ENCODE measurements at places on chromosomes 11 and 22. TPM values are rescaled to one million over a fixed set of nuclear protein-coding genes. Genes with fewer than 3 reads are reported as not detected.

IGSF22 gene
- not detected for total RNA-seq

- H3K36me3 ChIP-seq, result no peaks in the 10 kb centered on the region
- DNase-seq, result no peak
- H3K27ac ChIP-seq, result no peak overlapping the region
- H3K27me3 ChIP-seq, result peaks cover 6% of the 10 kb centered on the region
- no peaks in the 10 kb centered on the region for H3K4me1 ChIP-seq
Observed at GRCh38 chr11:124672536-124673215, 863 bp downstream of the SIAE start.

- H3K27me3 ChIP-seq, result no peaks in the 10 kb centered on the region
- no peak overlapping the region for H3K27ac ChIP-seq
- no peak for DNase-seq
- H3K36me3 ChIP-seq, result no peaks in the 10 kb centered on the region
- H3K4me1 ChIP-seq, result no peaks in the 10 kb centered on the region
- H3K4me3 ChIP-seq, result no peak overlapping the region
Observed at GRCh38 chr11:26575946-26576345, 3.9 kb upstream of the MUC15 start.

DNA sequence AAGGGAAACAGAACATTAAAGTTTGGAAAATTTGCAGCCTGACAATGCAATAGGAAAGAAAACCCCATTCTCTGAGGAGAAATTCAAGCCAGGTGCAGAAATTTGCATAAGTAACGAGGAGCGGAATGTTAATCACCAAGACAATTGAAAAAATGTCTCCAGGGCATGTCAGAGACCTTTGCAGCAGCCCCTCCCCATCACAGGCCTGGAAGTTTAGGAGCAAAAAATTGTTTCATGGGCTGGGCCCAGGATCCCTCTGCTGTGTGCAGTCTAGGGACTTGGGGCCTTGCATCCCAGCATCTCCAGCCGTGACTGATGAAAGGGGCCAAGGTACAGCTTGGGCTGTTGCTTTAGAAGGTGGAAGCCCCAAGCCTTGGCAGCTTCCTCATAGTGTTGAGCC is 780.2 kb downstream of the LRRC4C start:
- H3K36me3 ChIP-seq, result no peaks in the 10 kb centered on the region
- H3K4me3 ChIP-seq, result no peak overlapping the region
- peaks cover 4% of the 10 kb centered on the region for H3K4me1 ChIP-seq
- H3K27ac ChIP-seq, result peak overlapping the region; percentile 77

- no peaks in the 10 kb centered on the region for H3K36me3 ChIP-seq
- DNase-seq, result no peak
- no peak overlapping the region for H3K4me3 ChIP-seq
- H3K27ac ChIP-seq, result no peak overlapping the region
- H3K27me3 ChIP-seq, result no peaks in the 10 kb centered on the region
Observed at GRCh38 chr11:16997624-16998023, 16.6 kb downstream of the PLEKHA7 start.

DNA sequence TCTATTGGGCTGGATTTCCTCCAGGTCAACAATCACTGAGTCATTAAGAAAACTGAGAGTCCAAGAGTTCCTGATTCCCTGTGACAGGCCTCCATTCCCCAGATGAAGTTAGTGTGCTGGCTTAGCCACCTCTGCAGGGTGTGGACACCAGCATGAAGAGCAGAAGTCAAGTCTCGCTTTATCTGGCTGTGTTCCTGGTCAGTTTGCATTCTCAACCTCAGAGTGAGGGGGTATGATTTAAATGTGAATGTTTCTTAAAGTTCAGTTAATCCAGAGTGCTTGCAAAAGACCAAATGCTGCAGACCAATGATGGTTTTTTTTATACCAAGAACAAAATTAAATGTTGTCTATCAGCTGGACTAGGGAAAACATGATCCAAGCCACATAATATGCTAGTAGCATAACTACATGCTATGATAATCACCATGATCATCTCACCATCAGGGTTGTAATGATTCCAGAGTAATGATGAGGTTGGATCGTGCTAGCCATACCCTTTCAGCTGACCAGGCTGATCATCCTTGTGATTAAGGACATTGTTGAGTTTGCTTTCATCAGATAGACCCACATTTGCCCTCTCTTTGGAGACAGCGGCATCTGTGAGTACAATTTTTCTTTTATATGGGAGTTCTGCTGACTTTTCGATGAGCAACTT is 145.8 kb upstream of the ARHGAP20 start:
- DNase-seq, result no peak
- H3K27ac ChIP-seq, result no peak overlapping the region
- no peaks in the 10 kb centered on the region for H3K36me3 ChIP-seq
- H3K4me3 ChIP-seq, result no peak overlapping the region
- no peaks in the 10 kb centered on the region for H3K4me1 ChIP-seq
- no peaks in the 10 kb centered on the region for H3K27me3 ChIP-seq

- H3K27me3 ChIP-seq, result no peaks in the 10 kb centered on the region
- no peak overlapping the region for H3K4me3 ChIP-seq
- no peaks in the 10 kb centered on the region for H3K4me1 ChIP-seq
- no peak for DNase-seq
- no peaks in the 10 kb centered on the region for H3K36me3 ChIP-seq
Observed at GRCh38 chr11:56307836-56308235, 7.1 kb upstream of the OR8K3 start.

DNA sequence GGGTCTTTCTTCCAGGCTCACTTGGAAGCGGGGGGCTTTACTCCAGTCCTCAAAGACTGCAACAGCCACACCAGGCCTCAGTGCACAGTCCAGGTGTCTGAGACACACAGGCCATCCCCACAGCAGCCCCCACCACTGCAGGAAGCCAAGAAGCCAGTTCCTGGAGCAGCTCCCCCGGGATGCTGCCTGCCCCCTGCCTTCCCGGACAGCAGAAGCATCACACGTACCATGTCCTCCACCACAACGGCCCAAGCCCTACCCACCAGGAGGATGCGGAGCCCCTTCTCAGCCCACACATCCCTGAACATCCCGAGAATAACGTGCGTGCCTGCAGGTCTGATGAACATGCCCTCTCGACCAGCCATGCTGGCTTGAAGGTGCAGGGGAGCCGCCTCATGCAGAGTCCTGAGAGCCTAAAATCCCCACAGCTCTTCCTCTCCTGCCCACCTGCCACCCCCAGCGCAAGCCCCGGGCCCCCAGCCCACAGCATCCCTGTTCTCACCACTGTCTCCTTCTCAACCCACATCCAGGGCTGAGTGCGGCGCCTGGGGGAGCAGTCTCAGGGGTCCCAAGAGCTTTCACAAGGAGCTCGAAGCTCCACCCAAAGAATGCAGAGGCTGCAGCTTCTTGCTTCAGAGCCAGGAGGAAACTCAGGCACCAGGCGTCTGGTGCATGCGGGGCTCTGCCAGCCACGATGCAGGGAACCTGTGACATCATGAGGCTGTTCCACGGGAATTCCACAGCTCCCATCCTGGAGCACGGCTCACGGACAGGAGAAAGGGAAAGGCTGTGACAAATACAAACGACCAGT is 209.6 kb downstream of the BRD1 start:
- H3K27me3 ChIP-seq, result no peaks in the 10 kb centered on the region
- no peaks in the 10 kb centered on the region for H3K4me1 ChIP-seq
- no peak overlapping the region for H3K4me3 ChIP-seq

DNA sequence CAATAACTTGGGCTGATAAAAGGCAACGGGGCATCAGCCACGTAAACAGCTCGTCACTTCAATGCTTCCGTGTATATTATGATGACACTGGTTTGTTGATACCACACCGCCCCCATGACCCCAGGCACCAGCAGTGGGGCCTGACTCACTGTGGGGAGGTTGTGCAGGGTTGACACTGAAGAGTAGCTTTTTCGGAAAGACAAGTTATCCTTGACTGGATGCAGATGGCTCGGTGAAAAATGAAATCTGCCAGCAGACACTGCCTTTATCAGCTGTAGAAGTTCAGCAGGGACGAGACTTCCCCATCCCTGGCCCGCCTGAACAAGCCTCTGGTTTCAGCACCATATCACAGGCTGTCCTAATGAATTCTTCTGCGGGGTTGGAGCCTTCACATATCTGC is 55.6 kb downstream of the WT1 start:
- no peaks in the 10 kb centered on the region for H3K4me1 ChIP-seq
- no peak overlapping the region for H3K4me3 ChIP-seq
- H3K27me3 ChIP-seq, result no peaks in the 10 kb centered on the region
- H3K27ac ChIP-seq, result no peak overlapping the region
- H3K36me3 ChIP-seq, result no peaks in the 10 kb centered on the region

DNA sequence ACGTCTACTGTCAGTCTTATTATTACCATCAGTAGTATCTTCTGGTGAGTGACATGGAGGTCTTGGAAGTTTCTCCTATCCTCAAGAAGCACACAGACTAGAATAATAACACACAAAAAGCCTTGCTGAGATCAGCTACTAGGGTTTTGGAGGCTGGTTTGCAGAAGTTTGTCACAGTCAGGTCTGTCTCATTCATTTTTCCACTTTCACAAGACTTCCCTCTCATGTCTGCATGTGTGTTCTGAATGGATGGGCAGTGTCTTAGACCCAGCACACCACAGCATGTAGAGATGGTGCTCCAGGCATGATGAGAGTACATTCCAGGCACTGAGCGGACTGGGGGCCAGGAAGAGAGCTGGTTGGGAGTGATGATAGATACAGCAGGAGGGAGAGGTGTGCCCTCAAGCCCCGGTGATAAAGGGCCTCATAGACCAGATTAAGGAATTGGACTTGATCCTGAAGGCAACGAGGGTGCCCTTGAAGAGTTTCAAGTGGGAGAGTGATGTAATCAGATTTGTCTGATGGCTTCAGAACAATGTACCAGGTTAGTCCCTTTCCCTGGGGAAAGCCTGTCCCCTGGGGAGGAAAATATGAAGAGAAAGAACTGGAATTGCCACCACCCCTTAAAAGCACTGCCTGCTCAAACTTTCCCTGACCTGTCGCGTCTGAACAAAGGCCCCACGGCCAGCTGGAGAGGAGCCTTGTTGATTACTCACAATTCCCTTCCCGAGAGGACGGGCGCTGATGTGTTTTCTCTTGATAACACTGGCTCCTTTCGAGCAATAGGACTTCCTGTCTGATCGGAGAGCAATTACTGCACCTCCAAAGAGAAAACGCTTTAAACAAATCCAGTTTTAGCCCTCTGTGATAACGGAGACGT is 45.1 kb upstream of the LMO2 start:
- no peaks in the 10 kb centered on the region for H3K4me1 ChIP-seq
- H3K36me3 ChIP-seq, result no peaks in the 10 kb centered on the region
- H3K27me3 ChIP-seq, result no peaks in the 10 kb centered on the region
- H3K27ac ChIP-seq, result no peak overlapping the region
- no peak overlapping the region for H3K4me3 ChIP-seq

- H3K27ac ChIP-seq, result no peak overlapping the region
- H3K27me3 ChIP-seq, result peaks cover 1% of the 10 kb centered on the region
- no peak for DNase-seq
- H3K4me1 ChIP-seq, result no peaks in the 10 kb centered on the region
- no peaks in the 10 kb centered on the region for H3K36me3 ChIP-seq
- no peak overlapping the region for H3K4me3 ChIP-seq
Observed at GRCh38 chr11:74418509-74418895, 20.3 kb upstream of the PGM2L1 start.

- H3K36me3 ChIP-seq, result no peaks in the 10 kb centered on the region
- peak within 1 kb of the TSS; percentile 39 for H3K4me3 ChIP-seq
- H3K27me3 ChIP-seq, result peaks cover 54% of the 10 kb centered on the region
- peak; percentile 71 for DNase-seq
Observed at GRCh38 chr11:17351510-17352176, at the start of gene NCR3LG1. NCR3LG1 (plus strand) TSS chr11:17351800; CDS start chr11:17351970, 170 bp downstream.

DNA sequence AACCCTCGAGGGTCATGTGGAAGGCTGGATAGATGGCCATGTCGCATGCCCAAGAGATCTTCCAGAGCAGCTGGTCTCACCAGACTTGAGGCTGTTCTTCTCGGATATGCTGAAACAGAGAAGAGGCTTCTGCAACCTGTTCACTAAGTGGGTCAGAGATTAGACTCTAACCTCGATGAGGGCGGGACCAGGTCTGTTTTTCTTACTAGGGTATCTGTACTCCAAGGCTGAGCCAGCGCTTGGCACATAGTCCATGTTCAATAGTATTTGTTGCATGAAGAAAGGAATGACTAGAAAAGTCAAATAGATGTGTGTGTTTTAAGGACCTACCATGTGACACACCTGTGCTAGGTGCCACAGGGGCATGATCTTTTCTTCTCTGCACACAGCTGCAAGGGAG is 43.6 kb downstream of the ABTB2 start:
- H3K27ac ChIP-seq, result no peak overlapping the region
- no peak overlapping the region for H3K4me3 ChIP-seq
- H3K36me3 ChIP-seq, result no peaks in the 10 kb centered on the region
- no peaks in the 10 kb centered on the region for H3K27me3 ChIP-seq
- peaks cover 5% of the 10 kb centered on the region for H3K4me1 ChIP-seq
- DNase-seq, result no peak

Data from H1 (cell line).